ENCODE measurements at places on chromosomes 12 and 14. TPM values are rescaled to one million over a fixed set of nuclear protein-coding genes. Genes with fewer than 3 reads are reported as not detected.
A peak's percentile ranks its signal among the peaks of the same experiment; 100 is the strongest.

DNA sequence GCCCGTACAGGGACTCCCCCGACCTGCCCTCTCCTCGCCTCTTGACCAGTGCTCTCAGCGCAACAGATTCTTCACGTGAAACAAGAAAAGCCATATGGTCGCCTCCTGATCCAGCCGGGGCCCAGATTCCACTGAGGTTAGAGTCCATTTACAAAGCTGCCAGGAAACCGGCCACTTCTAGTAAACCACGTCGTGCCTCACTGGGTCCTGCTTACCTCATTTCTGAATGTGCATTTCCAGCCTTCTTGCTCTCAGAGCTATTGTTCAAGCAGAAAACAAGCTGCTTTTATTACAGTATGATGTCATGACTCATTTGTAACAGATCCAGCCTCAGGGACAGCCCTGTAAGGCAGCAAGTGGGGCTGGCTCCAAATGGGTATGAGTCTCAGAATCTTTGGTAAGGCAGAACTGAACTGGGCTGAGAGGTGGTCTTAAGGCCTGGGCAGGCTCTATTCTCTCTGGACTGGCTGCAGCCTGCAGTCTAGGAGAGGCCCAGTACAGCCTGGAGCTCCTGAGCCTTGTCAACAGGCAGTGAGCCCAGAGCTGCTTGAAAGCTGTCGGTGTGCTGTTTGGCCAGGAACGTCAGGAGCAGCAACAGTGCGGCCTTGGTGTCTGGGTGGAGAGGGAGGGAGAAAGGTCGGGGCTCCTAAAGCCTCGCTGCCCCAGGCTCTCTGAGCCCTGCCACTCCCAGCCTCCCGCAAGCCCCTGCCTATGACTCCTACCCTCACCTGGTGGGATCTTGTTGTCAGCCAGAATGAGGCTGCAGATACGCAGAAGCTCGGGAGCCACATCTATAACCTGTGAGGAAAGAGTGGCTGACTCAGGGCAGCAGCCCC, 8.3 kb downstream of the REC8 start:
- no peak for DNase-seq

- DNase-seq: no peak
Measured at GRCh38 chr12:120708651-120709050, 1.6 kb upstream of the UNC119B start.

DNA sequence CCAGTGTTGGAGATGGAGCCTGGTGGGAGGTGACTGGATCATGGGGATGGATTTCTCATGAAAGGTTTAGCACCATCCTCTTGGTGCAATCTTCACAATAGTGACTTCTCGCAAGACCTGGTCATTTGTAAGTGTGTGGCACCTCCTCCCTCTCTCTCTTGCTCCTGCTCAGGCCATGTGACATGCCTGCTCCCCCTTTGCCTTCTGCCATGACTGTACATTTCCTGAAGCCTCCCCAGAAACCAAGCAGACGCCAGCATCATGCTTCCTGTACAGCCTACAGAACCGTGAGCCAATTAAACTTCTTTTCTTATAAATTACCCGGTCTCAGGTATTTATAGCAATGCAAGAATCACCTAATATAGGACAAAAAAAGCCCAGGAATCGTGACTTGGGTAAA, 171.0 kb upstream of the FOXN3 start:
- DNase-seq: peak; percentile 16

GRCh38 chr12:103138538-103138937, 181.1 kb downstream of the ASCL1 start:
- no peak for DNase-seq

DNA sequence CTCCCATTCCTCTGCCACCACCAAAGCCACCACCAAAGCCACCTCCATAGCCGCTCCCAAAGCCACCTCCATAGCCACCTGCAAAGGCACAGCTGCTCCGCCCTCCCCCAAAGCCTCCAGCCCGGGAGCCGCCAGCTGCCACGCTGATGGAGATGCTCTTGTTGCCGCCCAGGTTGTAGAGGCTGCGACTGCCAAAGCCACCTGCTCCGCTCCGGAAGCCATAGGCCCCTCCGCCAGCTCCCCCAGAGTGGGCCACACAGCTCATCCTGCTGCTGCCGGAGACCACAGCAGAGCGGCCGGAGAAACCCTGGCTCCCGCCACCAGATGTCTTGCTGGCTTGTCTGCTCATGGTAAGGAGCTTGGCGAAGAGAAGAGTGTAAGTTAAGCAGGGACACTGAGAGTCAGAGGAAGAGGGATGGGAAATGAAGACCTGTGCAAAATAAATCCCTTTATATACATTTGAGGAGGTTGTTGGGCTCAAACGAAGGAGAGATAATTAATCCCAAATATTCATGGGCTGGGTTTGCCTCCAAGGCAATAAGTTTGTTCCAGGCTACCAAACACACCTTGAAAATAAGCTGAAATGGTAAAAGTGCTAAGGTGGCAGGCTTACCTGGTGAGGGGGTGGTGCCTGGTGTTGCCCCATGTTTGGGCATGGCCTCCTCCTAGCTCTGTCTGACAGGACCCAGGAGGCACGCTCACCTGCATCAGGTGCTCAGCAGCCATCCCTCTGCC, at the start of gene KRT3:
Gene KRT3 (minus strand): TSS at position 424 of the 735 bp plus-strand sequence. CDS start 75 bp downstream, at position 349.
- DNase-seq: no peak

DNA sequence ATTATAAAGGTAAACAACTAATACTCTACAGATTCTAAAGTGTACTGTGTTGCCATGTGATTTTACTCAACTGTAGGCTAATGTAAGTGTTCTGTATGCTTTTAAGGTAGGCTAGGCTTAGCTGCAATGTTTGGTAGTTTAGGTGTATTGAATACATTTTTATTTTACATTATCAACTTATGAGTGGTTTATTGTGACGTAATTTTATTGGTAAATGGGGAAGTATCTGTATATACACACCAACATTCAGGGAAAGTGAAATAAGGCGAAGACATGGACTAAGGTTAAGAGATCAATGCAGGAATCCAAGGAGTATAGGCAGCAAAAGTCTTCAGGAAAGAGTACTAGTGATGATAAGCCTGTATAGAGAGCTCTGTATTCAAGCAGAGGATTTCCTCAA, 365.8 kb upstream of the MGAT4C start:
- no peak for DNase-seq

GRCh38 chr12:110058875-110059615, 10.7 kb upstream of the C12orf76 start:
- DNase-seq: no peak

DNA sequence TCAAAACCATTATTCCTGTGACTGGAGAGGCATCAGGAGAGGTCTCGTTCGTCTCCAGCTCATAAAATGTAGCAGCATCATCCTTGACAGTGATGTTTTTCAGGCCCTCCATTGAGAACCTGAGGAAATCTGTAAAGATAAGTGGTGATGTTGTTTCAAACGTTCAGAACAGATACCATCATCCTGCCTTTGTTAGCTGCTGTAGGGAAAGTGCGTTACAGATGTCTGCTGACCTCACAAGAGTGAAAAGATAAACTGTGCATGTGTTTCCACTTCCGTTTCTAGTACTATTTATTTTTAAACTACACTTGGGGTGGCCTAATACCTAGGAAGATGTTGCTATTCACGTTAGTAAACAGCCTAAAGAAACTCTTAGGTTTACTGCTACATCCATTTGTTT, 28.4 kb downstream of the BCL2L14 start:
- no peak for DNase-seq

GRCh38 chr14:90644882-90645281, 171.3 kb downstream of the TTC7B start:
- no peak for DNase-seq

DNA sequence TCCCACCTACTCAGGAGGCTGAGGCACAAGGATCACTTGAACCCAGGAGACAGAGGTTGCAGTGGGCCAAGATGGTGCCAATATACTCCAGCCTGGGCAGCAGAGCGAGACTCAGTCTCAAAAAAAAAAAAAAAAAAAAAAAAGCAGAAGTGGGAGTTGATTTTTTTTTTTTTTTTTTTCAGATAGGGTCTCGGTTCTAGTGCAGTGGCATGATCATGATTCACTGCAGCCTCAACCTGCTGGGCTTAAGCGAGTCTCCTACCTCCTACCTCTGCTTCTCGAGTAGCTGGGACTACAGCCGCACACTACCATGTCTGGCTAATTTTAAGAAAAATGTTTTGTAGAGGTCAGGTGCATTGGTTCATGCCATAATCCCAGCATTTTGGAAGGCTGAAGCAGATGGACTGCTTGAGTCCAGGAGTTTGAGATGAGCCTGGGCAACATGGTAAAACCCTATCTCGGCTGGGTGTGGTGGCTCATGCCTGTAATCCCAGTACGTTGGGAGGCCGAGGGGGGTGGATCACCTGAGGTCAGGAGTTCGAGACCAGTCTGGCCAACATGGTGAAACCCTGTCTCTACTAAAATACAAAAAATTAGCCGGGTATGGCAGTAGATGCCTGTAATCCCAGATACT, 16.3 kb upstream of the HSP90AA1 start:
- no peak for DNase-seq

- DNase-seq: no peak
Measured at GRCh38 chr14:64388533-64389285, 556 bp downstream of the MTHFD1 start.

DNA sequence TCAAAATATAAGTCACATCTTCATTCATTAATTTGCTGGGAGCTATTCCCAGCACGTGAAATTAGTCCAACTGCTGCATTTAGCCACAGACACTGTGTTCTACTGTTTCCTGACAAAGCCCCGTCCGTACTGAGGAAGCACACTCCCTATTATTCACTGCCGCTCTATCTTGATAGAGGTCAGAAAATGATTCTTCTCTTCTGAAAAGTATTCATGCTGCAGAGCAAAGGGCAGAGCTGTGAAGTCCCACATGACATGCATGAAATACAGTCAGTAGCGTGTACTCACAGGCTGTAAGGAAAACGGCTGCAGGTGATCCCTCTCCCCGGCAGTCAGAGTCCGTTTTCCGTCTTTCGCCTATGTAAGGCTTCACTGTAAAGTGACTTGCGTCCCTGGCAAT, 302.5 kb upstream of the FKBP4 start:
- DNase-seq: no peak

GRCh38 chr12:108810636-108811035, 46.7 kb downstream of the SSH1 start:
- DNase-seq: no peak

- no peak for DNase-seq
Measured at GRCh38 chr12:95187865-95188415, 29.3 kb downstream of the FGD6 start.

DNA sequence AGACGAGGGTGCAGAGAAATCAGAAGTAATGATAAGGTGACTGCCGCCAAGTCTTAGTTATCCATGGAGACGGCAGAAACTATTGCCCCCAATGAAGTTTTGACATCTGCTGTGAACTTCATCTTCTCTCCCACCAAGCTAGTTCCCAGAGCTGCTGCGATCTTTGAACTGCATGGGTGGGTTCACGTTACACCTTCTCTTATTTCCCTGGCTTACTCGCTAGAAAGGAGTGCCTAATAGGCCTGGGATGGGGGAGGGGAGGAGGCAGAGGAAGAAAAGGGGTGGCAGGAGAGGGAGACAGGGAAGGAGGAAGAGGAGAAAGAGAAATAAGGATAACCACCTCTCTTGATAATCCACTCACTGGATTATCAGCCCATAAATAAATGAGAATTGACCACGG, 157.1 kb downstream of the NTF3 start:
- no peak for DNase-seq

- DNase-seq: no peak
Measured at GRCh38 chr12:52086366-52086765, 6.9 kb downstream of the SMIM41 start.

- peak; percentile 57 for DNase-seq
Measured at GRCh38 chr12:96401076-96401871, 1.0 kb upstream of the CDK17 start.

DNA sequence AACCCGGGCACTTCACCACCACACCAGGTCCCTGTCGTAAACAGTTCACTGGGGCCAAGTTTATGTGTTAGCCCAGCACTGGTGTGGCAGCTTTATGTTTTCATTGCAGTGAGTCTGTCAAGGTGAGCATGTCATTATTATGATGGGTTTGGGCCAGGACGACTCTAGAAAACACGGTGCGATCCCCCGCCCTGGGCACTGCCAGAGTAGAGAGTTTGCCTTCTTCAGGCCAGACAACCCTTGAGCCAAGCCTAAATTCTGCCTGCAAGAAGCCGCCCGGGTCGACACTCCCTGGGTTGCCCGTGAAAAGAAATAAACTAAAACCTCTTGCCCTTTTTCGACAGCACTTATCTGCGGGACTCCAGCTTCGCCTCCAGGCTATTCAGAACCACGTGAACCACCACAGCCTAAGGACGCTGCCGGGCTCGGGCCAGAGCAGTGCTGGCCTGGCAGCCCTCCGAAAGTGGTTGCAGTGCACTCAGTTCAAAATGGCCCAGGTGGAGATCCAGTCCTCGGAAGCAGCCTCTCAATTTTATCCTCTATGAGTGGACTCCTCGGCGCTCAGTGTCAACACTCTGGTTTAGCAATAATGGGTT, 81.8 kb downstream of the PRIMA1 start:
- no peak for DNase-seq

GRCh38 chr12:121602766-121603165, 21.9 kb upstream of the KDM2B start:
- DNase-seq: no peak

DNA sequence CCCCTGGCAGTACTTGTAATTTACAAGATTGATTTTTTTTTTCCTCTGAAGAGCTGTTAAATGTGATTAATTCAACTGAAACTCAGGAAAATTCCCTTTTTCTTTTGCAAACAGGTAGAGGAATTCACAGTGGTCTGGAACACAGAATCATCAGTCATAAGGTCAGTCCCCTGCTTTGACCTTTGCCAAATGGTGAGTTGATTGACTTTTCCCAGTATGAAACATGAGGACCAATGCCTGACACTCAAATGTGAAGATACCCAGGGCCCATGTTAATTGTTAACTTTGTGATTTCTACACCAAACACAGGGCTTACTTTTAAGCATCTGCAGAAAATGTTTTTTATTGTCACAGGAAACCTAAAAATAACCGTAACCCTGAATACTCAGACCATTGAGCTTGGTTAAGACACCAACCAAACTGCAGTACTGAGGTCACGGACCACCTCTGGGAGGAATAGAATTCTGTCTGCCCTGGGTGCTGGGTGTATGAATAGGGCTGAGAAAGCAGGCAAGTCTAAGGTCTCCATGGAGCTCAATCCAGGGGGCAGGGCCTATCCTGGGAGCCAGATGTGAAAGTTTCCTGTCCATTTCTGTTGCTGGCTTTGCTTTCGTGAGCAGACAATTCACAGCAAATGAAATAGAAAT, 192.4 kb downstream of the TMX1 start:
- DNase-seq: no peak

DNA sequence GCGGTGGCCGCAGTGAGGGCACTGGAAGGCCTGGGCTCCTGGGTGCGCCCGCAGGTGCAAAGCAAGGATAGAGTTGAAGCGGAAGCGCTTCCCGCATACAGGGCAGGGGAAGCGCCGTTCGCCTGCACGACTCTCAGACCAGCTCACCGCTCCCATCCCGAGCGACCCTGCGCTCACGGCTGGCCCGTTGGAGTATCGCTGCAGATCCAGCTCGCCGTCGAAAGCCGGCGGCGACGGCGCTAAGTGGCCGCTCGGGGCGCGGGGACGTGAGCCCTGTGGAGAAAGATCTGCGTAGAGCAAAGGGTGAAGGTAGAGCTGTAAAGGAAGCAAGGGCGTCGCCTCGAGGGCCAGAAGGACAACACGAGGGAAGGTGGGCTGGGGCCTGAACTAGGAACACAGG, 5.4 kb downstream of the ZNF219 start:
- DNase-seq: no peak

Gene KLRC4
- total RNA-seq: 3.7 TPM

Gene ASPG
- total RNA-seq: not detected

Gene CCDC177
- not detected for total RNA-seq

Gene RESF1
- 83.3 TPM for total RNA-seq

Gene ZDHHC22
- total RNA-seq: not detected

Gene FAR2
- 6.0 TPM for total RNA-seq

Gene LRTM2
- not detected for total RNA-seq

Gene WASHC4
- total RNA-seq: 28.7 TPM

Gene IL31
- total RNA-seq: not detected

Gene KRT78
- total RNA-seq: not detected

Gene RAB5B
- 32.4 TPM for total RNA-seq

Gene INHBC
- 0.16 TPM for total RNA-seq
